ENCODE measurements at places on chromosomes 13 and 19.

DNA sequence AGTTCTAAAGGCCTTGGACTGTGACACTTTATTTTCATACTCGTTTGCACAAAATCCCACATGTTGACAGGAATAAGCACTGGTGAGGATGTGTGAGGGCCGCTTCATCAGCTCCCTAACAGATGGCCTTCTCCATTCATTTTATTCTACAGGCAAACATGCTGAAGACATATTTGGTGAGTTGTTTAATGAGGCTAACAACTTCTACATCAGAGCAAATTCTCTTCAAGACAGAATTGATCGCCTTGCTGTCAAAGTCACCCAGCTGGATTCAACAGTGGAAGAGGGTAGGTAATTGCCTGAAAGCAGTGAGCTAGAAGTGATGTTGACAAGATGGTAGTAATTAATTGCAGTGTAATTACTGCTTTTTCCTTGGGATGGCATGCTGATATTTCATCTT is 95.7 kb downstream of the GPR12 start:
- no peak for DNase-seq

GRCh38 chr13:98921786-98922185 is 56.1 kb downstream of the DOCK9 start:
- DNase-seq: no peak

GRCh38 chr13:71775966-71776365 is 91.0 kb downstream of the DACH1 start:
- no peak for DNase-seq

GRCh38 chr13:97141564-97142005 is 80.5 kb upstream of the MBNL2 start:
- DNase-seq: no peak

DNA sequence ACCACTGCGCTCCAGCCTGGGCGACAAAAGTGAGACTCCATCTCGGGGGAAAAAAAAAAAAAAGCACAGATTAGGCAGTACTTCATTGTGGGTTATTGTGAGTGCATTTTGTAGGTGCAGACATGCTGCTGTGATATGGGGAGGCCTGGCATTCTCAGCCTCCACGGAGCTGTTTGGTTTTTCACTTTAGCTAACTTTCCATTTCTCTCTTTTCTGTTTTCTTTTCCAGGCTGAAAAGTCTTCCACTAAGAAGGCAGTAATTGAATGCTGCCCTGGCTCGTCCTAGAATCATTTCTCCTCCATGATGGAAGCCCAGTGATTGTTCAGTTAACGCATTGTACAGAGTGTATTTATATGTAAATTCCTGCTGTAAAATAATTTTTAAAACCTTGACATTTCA is 2.0 kb upstream of the WDR88 start:
- no peak for DNase-seq

DNA sequence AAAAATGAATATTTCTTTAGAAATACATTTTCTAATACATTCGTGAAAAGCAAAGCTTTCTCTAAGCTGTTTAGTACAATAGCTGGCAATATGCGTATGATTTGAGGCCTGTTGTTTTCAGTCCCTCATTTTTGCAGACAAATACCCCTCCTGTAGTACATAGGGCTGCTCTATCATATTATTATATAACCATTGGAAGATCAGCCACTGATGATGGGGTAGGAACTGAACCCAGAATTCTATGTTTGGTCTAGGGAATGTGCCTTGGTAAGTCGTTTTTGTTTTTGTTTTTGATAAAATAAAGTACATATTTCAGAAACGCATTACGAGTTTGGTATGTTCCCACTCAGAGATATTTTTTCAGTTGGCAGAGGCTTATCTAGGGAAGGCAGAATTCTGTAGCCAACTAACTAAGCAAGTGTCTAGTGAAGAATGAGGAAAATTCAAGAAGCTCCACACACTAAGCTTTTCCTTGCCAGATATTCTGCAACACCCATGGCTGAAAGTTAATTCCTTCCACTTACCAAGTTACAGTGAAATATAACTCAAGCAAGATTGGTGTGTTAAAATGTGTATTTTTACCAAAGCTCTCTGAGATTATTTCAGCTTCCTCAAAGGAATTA is 656.9 kb upstream of the MIR17HG start:
- no peak for DNase-seq

DNA sequence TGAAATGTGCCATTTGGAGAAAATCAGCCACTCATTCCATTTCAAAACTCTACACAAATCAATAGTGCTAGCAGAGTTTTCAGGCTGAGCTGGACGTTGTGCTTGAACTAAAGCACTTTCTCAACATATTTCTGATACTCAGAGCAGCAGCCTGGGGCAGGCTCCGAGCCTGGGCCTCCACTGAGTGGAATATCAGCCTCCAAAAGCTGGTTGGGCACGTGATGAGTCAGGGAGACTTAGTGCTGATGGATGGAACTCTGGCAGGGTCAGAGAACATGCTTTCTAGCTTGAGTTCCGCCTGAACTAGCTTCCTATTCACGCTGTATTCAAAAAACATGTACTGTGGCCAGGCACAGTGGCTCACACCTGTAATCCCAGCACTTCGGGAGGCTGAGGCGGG is 85.8 kb upstream of the PCDH8 start:
- no peak for DNase-seq

DNA sequence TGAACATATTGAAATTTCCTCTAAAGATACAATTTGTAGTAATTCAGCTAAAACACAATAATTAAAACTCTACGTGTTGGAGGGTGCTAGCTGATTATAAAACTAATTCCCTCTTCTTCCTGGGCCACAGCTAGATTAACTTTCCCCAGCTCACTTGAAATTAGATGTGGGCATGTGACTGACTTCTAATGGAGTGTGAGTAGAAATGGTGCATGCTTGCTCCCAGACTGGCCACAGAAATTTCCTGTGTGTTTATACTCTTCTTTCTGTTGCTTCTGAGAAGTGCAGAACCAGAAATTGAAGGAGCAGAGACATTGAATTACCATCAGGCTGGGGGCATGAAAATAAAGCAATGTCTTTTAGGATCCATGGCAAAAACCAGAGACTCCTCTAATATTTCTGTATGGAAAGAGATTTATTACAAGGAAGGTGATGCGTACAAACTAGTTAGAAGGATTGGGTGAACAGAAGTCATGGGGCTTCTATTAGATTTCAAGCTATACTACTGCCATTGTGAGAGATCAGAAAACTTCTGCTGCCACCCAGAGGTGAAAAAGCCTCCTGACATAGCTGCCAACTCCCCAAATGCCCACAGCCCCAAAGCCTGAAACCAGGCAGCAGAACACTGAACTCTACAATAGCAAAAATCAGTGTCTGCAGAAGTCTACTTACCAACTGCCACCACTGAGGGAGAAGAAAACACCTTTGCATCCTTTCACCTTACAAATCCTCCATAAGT is 379.2 kb upstream of the MIR17HG start:
- no peak for DNase-seq

DNA sequence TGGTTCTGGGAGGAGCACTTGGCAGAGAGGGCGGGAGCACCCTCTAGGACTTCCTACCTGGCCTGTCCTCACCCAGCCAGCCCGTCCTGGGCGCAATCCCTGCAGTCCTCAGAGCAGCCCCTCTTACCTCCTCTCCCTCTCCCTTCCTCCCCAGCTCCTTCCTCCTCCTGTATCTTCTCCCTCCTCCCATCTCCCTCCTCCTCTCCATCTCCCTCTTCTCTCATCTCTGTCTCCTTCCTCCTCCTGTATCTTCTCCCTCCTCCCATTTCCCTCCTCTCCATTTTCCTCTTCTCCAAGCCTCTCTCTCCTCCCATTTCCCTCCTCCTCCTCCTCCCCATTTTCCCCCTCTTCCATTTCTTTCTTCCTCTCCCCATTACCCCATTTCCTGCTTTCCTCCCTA is 89.8 kb downstream of the RYR1 start:
- no peak for DNase-seq

DNA sequence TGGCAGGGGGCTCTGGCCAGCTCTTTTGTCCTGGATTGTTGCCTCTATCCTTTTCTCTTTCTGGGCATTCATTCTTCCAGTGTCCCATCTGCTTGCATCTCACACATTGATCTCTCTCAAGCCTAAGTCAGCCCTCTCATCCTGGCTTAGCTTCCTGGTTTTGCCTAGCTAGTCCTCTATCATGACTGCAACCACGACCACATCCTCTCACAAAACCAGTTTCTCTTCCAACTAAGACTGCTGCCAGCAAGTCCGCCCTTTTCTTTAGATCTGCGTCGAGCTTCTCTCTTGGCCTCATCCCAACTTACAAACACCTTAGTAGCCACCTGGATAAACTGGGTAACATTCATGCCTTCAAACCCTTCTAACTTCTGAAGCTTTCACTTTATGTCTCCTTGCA is 212.2 kb upstream of the HTR2A start:
- no peak for DNase-seq

DNA sequence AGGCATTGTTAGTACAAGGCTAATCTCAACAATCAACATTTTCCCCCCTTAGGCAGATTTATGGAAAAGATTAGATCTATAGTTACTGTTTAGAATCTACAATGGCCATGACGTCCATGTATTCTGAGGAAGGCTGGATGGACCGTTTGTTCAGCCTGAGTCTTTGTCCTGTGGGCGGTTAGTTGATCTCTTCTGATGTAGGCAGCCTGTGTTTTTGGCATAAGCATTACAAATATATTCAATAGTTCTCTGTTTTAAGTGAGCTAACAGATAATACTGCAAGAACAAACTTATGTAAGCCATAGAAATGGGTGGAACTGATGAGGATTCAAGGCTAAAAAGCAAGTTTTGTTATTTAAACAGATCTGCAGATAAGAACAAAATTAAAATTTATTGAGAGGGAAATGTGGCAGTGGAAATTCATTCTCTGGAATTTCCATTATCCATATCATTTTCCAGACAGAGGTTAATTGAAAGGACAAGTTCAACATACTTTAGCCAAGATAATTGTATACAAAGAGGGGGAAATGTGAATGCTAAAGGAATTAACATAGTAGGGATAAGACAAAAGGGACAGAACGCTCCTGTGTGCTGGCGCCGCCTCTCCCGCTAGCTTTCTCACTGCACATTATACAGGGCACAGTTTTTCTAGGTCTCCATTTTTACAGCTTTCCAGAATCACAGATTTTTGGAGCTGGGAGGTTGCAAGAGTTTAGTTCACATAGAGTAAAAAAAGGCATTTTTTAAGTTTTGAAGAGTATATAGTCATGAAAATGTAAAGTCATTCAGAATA is 48.6 kb downstream of the FAM124A start:
- no peak for DNase-seq

DNA sequence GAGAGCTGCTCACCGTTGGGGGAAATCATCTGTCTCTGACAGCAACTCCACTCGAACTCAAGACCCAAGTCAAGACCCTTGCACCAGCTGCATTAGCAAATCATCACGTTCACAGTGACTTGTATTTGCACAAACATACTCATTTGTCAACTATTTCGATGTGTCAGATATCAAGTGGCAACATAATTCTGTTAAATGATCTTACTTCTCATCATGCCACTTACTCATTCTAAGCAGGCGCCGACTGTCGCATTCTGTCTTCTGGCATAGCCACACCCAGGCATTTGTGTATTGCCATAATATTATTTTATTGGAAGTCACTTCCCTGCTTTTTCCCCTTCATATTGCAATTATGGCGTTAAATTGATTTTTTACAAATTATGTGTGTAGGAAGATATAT is 23.0 kb upstream of the ATP1A3 start:
- DNase-seq: no peak

GRCh38 chr19:1992759-1993260 is 22.7 kb downstream of the BTBD2 start:
- DNase-seq: no peak

DNA sequence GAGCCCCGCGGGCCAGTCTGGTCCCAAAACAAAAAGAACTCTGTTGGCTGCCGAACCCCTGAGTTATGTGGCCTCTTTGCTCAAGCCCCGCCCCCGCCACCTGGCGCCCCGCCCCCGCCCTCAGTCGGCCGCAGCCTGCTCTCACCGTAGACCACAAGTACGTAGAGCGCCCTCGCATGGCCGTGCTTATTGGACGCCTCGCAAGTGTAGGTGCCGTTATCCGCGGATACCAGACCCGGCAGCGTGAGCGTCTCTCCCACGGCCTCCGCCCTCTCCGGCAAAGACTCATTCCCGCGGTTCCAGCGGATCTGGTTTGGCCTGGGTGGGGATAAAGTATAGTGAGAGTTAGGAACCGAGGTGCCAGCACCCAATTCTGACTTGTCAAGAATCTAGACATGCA is 5.5 kb upstream of the ZNF428 start:
- DNase-seq: no peak

- no peak for DNase-seq
Observed at GRCh38 chr13:99087954-99088491, 110.2 kb upstream of the DOCK9 start.

- no peak for DNase-seq
Observed at GRCh38 chr19:50676625-50677197, 27.5 kb downstream of the C19orf81 start.

DNA sequence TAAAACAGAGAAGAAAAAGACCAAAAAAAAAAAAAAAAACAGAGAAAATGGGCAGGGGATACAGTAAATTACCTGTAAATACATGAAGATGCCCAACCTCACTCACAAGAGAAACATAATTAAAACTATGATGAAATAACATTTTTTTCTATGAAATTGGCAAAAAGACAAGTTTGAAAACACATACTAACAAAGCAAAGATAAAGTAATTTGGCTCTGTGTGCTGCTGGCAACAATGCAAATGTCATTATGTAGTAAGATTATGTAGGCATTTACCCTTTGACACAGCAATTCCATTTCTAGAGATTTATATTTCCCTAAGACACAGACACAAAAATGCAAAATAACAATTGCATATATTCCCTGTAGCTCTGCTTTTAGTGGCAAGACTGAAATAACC is 20.2 kb downstream of the ZC3H13 start:
- DNase-seq: no peak

DNA sequence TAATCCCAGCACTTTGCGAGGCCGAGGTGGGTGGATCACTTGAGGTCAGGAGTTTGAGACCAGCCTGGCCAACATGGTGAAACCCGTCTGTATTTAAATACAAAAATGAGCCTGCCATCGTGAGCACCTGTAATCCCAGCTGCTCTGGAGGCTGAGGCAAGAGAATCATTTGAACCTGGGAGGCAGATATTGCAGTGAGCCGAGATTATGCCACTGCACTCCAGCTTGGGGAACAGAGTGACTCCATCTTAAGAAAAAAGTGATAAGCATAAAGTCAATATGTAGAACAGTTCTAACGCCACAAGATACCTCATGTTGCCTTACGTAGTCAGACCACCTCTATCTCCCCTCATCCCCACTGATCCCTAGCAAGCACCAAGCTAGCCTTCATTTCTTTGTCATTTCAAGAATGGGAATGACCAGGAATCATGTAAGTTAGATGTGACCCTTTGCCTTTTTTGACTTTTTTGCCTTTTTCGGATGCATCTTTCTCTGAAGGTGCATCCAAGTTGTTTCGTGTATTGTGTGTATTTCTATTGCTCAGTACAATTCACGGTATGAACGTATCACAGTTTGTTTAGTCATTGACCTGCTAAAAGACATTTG is 6.4 kb downstream of the RPL21 start:
- no peak for DNase-seq

DNA sequence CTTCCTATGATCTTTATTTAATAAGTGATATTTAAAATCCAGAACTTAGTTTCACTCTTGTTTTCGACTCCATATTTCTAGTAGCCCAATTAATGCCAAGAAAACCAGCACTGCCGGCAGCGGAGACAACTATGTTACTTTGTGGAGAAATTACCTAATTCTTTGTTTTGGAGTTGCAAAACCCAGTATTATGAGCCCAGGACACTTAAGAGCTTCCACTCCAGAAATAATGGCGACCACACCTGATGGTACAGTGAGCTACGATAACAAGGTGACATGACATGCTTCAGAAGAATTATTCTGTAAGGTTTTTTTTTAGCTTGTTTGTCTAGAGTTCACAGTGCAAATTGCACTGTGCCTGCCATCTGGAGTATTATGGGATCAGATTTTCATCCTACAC is 136.4 kb downstream of the ZAR1L start:
- DNase-seq: no peak
